NCI-H187 (cell line): ENCODE measurements at places on chromosomes 12 and 14.

DNA sequence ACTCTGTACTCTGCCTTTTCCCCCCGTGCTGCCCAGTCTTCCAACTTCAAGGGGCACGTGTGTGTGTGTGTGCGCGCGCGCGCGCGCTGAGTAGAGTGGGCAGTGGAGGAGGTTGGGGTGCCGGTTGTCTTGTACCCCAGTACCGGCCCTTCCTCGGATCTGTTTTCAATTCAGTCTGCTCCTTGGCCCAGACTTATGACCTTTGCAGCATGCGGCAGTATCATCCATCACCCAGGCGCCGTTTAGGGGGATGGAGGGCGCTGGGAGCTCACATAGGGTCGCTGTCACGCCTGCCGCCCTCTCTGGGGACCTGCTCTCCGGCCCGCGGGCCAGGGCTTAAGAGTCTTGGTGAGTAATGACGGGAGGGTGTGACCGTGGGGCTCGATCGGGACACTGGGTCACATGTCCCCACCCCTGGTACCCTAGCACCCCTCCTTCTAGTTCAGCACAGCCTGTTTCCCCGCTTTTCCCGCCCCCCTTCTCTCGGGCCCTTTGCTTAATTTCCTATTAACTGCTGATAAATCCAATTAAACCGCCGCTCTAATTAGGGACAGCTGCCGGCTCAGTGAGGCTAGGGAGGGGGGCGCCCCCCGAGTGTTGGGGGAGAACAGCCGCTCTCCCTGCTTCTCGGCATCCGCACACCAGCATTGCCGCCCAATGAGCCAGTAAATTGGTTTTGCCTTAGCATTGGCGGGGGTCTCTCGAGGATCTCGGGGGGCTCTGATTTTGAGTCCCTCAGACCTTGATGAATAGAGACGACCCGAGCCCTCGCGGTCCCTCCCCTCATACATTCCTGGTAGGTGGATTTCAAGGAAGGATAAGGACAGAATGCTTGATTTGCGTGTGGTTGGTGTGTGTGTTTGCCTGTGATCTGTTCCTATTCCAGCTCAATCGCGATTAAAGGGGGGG, 9.3 kb downstream of the STAC3 start:
- DNase-seq: no peak

DNA sequence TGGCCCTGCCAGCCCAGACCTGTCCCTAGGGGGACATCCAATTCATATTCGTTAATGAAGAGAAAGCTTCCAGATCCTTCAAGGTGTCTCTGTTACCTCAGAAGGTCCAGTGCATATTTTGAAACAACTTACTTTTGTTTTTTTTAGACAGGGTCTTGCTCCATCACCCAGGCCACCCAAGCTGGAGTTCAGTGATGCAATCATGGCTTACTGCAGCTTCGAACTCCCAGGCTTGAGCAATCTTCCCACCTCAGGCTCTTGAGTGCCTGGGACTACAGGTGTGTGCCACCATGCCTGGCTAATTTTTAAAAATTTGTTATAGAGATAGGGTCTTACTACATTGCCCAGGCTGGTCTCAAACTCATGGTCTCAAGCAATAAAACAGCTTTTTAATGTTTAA, 48.4 kb downstream of the B4GALNT3 start:
- DNase-seq: no peak

DNA sequence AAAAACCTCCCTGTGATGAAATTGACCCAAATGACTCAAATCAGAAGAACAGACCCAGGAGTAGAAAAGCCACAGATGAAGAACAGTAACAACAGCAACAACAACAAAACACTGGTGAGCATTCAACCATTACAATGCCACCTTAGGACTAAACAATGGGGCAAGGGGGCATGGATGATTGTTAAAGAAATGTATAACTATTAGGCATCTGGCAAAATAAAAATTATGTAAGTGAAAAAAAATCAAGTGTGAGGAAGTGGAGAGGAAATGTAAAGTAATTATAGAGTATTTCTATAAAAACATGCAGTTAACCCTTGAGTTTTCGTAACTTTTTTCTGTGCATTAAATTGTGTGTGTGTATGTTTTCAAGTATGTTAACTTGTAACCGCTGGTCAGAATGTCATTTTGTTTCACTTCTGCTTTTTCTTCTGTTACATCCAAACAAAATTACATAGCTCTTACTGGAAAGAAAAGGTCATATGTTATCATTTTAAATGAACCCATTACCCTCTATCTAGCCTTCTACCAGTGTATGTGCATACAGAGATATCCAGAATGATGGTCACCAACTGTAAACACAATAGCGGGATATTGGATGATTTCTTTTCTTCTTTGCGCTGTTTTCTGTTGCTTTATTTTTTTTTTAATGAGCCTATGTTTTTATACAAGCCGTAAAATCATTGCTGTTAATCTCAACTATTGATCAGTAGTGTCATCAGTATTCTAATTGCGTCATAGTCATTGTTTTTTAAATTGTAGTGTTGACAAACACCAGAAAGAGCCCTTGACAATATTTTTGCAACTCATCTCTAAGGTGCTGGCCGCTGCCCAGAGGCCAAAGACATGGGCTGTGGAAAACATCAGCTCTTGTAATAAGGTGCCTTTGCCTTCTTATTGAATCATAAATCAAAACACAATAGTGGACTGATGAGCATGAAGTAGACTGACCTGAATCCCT, 170.6 kb downstream of the CRADD start:
- DNase-seq: no peak

DNA sequence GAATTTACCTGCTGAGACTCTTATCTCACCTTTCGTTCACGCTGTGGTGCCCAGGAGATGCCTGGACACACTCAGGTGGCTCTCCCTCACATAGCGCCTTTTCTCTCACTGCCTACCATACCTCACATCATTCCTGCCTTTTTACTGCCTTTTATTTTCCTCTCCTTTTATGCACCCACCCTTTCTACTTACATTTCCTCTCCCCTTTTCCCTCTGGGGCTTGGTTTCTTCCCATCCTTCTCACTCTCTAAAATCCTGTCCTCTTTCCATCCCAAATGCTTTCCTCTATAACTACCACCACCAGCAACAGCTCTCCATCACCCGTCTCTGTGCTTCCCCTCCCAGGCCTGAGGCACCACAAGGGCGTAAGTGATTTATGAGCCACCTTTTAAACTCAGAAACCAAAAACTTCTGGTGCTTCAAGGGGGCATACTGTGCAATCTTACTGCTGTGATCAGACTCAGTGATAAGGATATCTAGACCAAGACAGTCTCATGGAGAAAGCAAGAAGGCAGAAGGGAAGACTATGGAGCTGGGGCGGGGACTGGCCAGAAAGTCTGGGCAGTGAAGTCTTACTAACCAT, 32.7 kb upstream of the SMUG1 start:
- no peak for DNase-seq

GRCh38 chr14:51957950-51958349, 31.4 kb upstream of the RTRAF start:
- DNase-seq: no peak

DNA sequence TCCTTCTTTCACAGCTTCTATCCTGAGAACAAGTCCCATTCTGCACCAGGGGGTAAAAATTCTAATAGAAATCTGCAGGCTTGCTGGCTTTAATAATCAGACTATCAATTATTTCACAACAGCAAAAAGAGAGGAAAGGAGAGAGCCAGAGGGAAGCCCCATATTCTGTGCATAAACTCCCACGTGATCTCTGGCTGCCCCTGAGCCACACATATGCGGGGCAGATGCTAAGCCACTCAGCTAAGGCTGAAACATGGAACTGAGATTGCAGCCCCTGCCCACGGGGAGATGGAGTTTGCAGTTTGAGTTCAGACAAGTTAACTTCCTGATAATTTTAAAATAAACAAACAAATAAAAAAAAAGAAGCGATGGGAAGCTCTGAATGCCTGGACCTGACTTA, 254.4 kb upstream of the CCDC196 start:
- DNase-seq: no peak
